ENCODE measurements at places on chromosomes 12 and 14. TPM values are rescaled to one million over a fixed set of nuclear protein-coding genes. Genes with fewer than 3 reads are reported as not detected.

GRCh38 chr14:89243286-89243685 lies 173.7 kb downstream of the FOXN3 start:
- peaks cover 31% of the 10 kb centered on the region for H3K4me1 ChIP-seq
- H3K27ac ChIP-seq: no peak overlapping the region
- peaks cover 13% of the 10 kb centered on the region for H3K36me3 ChIP-seq
- no peak overlapping the region for H3K4me3 ChIP-seq
- no peak for DNase-seq

- no peak for DNase-seq
- peaks cover 23% of the 10 kb centered on the region for H3K4me1 ChIP-seq
- H3K27me3 ChIP-seq: no peaks in the 10 kb centered on the region
- peaks cover 8% of the 10 kb centered on the region for H3K36me3 ChIP-seq
- peak overlapping the region; percentile 3 for H3K27ac ChIP-seq
Measured at GRCh38 chr14:22890416-22890815, 7.4 kb downstream of the REM2 start.

Gene TGM1
- total RNA-seq: 16.6 TPM

Gene RAB3IP
- total RNA-seq: 24.3 TPM

Gene KRT77
- total RNA-seq: 0.27 TPM

Gene VSX2
- not detected for total RNA-seq

Gene JDP2
- 31.3 TPM for total RNA-seq

Gene RNF212B
- total RNA-seq: not detected

Gene PIANP
- total RNA-seq: 3.9 TPM

DNA sequence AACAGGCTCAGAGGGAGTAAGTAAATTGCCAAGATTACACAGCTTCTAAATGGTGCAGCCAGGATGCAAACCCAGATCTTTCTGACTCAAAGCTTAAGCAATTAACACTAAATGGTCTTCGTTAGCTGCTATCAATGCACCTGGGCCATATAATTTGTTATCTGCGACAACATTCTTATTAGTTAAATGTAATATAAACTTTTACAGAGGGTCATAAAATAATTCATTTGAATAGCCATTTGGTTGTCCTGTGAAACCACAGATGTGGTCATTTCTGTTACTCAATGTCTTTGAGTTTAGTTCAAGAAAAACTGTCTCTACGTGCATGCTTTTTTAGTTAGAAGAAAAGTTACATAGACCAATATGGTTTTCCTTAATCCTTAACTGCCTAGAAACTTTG lies 22.1 kb upstream of the NAP1L1 start:
- H3K4me1 ChIP-seq: no peaks in the 10 kb centered on the region
- H3K4me3 ChIP-seq: no peak overlapping the region
- no peaks in the 10 kb centered on the region for H3K27me3 ChIP-seq
- DNase-seq: no peak
- H3K36me3 ChIP-seq: no peaks in the 10 kb centered on the region
- H3K27ac ChIP-seq: no peak overlapping the region

Gene SERPINA12
- total RNA-seq: not detected

Gene PTPN21
- total RNA-seq: 21.4 TPM

Gene ITPR2
- total RNA-seq: 80.6 TPM

Gene TSPAN19
- 0.56 TPM for total RNA-seq

DNA sequence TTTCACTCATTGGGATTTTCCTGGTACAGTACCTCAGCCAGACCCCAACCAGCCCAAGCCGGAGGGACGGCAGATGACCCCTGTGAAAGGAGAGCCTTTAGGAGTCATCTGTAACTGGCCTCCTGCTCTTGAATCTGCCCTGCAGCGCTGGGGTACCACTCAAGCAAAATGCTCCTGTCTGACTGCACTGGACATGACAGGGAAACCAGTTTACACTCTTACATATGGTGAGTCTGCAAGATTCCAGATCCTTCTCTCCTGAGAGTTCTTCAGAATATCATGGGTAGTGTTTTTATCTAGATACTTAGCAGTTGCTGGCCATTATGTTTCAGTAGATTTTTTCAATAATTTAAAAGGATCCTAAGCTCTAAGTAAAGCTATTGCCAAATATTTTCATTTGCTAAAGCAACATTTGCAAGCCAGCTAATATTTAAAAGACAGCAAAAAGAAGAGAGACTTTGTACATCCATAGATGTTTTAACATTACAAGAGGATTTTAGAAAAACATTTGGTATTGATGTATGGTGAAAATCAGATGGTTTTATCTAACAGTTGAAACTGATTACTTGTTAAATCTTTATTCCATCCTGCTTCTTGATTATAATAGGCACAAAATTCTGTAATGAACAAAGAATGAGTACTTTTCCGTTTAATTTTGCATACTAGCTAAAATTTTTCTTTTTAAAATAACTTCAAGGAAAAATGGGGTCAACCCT lies 85.1 kb upstream of the ATF1 start:
- H3K36me3 ChIP-seq: peaks cover 16% of the 10 kb centered on the region
- no peaks in the 10 kb centered on the region for H3K27me3 ChIP-seq
- no peak overlapping the region for H3K27ac ChIP-seq
- no peaks in the 10 kb centered on the region for H3K4me1 ChIP-seq
- H3K4me3 ChIP-seq: no peak overlapping the region

DNA sequence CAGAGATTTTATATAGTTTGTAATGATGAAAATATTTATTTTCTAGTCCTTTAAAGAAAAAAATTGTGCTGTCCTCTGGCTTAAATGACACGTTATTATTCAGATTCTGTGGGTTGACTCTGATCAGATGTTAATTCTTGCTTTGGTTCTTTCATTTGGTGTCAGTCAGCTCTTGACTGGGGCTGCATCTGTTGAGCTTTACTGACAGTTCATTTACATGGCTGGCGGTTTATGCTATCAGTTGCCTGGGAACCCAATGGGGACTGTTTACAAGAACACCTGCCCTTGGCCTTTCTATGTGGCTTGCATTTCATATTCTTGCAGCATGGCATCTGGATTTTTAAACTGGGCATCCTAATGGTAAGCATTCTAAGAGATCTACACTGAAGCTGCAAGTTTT lies 667.1 kb upstream of the FBXO33 start:
- H3K4me3 ChIP-seq: no peak overlapping the region
- H3K27ac ChIP-seq: no peak overlapping the region
- no peaks in the 10 kb centered on the region for H3K4me1 ChIP-seq
- H3K36me3 ChIP-seq: no peaks in the 10 kb centered on the region

DNA sequence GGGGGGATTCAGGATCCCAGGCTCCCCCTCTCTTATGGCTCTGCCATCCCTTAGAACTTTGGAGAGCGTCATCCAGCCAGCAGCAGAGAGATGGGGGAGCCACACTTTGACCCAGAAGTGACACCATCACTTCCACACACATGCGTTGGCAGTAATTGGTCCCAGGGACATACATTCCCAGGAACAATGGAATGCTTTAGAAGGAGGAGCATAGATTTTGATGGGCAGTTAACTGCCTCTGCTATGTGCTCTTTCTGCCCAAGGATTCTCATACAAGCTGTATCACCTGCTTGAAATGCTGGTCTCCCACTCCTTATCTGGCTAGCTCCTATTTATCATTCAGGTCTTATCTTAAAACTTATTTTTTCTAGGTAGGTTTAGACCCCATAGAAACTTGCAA lies 109.0 kb upstream of the RPH3A start:
- DNase-seq: no peak
- H3K4me3 ChIP-seq: no peak overlapping the region
- no peaks in the 10 kb centered on the region for H3K36me3 ChIP-seq
- H3K27ac ChIP-seq: no peak overlapping the region
- peaks cover 62% of the 10 kb centered on the region for H3K27me3 ChIP-seq
- H3K4me1 ChIP-seq: no peaks in the 10 kb centered on the region

GRCh38 chr12:67651132-67651695 lies 2.7 kb downstream of the DYRK2 start:
- peak overlapping the region; percentile 94 for H3K4me3 ChIP-seq
- peaks cover 47% of the 10 kb centered on the region for H3K36me3 ChIP-seq
- H3K27me3 ChIP-seq: no peaks in the 10 kb centered on the region
- H3K27ac ChIP-seq: peak overlapping the region; percentile 89
- peaks cover 58% of the 10 kb centered on the region for H3K4me1 ChIP-seq

DNA sequence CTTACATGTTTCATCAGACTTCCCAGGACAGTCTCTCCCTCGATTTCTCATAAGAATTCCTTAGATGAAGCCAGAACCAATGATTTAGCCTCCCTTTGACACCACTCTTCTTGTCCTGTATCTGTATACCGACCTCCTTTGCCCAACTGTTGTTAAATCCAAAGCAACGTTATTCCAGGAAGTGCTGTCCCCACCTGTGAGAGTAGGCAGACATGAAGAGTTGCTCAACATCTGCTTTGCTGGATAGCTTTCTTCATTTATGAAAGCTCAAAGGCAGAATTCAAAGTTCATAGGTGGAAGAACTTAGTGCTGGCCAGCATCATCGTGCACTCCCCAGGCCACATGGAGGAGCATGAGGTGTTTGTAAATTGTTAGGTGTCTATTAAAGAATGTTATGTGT lies 55.6 kb downstream of the GTF2A1 start:
- peaks cover 10% of the 10 kb centered on the region for H3K4me1 ChIP-seq
- no peak overlapping the region for H3K27ac ChIP-seq
- H3K27me3 ChIP-seq: no peaks in the 10 kb centered on the region
- no peak overlapping the region for H3K4me3 ChIP-seq
- H3K36me3 ChIP-seq: no peaks in the 10 kb centered on the region

DNA sequence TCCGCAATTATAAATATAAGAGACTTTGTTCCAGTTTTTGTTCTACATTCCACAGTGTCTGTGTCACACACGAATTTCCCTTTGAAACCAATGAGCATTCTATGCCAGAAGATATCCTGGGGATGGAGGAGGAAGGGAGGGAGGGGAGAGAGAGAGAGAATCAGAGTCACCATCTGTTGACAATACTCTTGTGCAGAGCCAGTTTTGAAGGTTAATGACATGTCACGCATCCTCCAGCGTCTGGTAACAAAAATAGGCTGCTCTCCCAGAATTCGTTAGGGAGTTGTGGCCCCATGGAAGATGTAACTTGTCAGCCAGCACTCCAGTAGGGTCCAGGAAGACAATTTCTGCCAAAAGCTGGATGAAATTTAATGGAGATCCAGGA lies 213.5 kb upstream of the KRR1 start:
- peaks cover 46% of the 10 kb centered on the region for H3K4me1 ChIP-seq
- H3K27me3 ChIP-seq: no peaks in the 10 kb centered on the region
- H3K27ac ChIP-seq: peak overlapping the region; percentile 58

DNA sequence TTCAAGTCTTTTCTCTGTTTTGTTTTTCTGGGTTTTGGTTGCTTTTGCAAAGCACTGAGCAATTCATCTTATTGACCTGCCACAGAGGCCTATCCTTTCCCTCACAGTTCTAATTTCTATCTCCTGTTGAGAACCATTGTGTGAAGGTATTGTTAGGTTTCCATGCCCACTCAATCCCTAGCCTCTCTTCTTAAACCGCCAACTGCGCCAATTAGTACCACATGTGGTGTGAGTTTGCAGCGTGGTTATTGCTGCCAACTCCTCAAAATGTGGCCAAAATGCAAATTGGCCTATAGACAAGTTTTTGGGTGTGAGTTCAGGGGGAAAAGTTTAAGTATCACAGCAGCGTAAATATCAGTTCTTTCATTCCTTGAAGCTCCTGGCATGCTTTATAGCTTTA lies 232.6 kb downstream of the FLRT2 start:
- DNase-seq: no peak
- H3K4me3 ChIP-seq: no peak overlapping the region
- no peaks in the 10 kb centered on the region for H3K36me3 ChIP-seq
- H3K27ac ChIP-seq: no peak overlapping the region
- H3K27me3 ChIP-seq: peaks cover 19% of the 10 kb centered on the region

DNA sequence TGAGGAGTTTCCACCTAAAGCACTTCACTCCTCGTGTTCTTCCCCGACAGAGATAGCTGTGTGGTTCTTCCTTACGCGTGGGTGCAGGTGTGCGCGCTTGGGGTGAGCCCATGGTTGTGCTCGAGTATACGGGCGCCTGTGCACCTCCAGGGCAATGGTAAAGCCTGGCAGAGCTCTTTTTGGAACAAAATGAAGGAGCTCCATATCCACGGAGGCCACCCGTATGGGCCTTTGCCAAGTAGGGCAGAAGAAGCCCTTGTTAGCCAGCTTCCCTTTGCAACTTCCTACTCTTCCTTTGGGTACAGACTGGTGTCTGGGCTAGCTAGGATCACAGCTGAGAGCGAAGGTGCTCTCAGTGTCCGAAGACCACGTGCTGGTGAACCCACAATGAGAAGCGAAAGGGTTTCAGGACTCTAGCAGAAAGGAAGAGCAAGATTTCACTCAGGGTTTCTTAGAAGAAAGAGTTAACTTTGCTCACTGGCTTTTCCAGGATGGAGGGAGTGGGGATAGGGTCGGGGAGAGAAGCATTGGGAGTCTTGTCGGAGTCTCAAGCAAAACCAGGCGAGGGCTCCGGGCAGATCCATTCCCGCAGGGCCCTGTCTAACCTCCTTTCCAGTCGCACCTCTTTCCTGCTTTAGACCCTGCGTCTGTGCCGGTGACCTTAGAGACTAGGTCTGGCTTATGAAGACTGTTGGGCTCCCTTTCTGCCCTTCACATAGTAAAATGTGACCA lies 960 bp upstream of the LRFN5 start:
- H3K36me3 ChIP-seq: peaks cover under 1% of the 10 kb centered on the region
- H3K27ac ChIP-seq: peak overlapping the region; percentile 4
- peaks cover 78% of the 10 kb centered on the region for H3K27me3 ChIP-seq
- H3K4me3 ChIP-seq: peak overlapping the region; percentile 88
- DNase-seq: peak; percentile 69

DNA sequence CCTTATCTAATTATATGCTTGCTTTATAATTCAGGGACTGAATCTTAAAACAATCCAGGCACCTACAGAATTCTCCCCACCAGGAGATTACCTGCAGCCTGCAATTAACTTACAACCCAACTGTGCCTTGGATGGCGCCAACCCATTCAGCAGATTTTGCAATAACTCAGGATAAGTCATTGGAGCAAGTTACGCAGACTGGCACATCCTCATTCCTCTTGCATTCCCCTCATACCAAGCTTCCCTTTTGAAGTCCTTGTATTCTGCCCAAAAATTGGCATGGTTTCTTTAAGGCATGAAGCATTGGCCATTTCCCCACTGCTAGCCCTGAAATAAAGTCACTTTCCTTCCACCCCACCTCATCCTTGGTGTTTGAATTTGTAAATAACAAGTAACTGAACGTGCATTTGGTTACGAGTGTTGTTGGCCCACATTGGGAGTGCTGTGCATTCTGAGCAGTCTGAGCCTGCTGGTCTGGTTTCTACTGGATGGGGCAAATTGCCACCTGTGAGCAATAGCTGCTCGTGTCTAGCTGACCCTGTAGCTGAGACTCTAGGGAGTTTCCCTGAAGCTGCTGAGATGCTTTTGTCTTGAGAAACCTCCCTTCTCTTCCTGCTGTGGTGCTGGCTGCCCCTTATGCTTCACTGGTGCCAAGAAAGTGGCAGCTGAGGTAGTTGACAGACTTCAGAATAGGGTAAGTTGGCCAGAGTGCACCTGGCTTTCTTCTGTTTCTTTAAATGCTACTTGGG lies 99.2 kb upstream of the SCAF11 start:
- H3K4me3 ChIP-seq: no peak overlapping the region
- H3K27me3 ChIP-seq: peaks cover 10% of the 10 kb centered on the region
- H3K4me1 ChIP-seq: no peaks in the 10 kb centered on the region
- peaks cover 4% of the 10 kb centered on the region for H3K36me3 ChIP-seq
- no peak for DNase-seq

Gene CLEC4E
- total RNA-seq: not detected

GRCh38 chr14:101881426-101881825 lies 82.9 kb upstream of the DYNC1H1 start:
- peaks cover 33% of the 10 kb centered on the region for H3K36me3 ChIP-seq
- peaks cover 8% of the 10 kb centered on the region for H3K4me1 ChIP-seq
- no peaks in the 10 kb centered on the region for H3K27me3 ChIP-seq
- H3K4me3 ChIP-seq: no peak overlapping the region

Data from type B pancreatic cell (in vitro differentiated cells).